Smooth muscle cell of the pulmonary artery (primary cell): ENCODE measurements at places on chromosomes 1 and 21. TPM values are rescaled to one million over a fixed set of nuclear protein-coding genes. Genes with fewer than 3 reads are reported as not detected.

The OXCT2 gene
- total RNA-seq, result 1.3 and 1.8 TPM in 2 replicates

The AQP10 gene
- total RNA-seq, result 0.07 and 0.13 TPM in 2 replicates

The SPATA17 gene
- 0.66 and 1.2 TPM in 2 replicates for total RNA-seq

The ATP6V1G3 gene
- not detected in 2 replicates for total RNA-seq

The ZNF683 gene
- total RNA-seq, result not detected in 2 replicates
